ENCODE measurements at places on chromosomes 11 and 22.

- no peak for DNase-seq
These were observed 9.2 kb upstream of the OR9Q2 start for GRCh38 chr11:58179648-58180047.

- no peak for DNase-seq
These were observed 509.1 kb downstream of the OPCML start for GRCh38 chr11:133023232-133023631.

GRCh38 chr11:59259047-59259446 is 46.3 kb upstream of the MPEG1 start:
- DNase-seq, result no peak

GRCh38 chr11:94128746-94129511 is at the start of gene PANX1:
TSS of gene PANX1 (plus strand) at chr11:94128841. CDS start at chr11:94129313, 472 bp downstream.
- DNase-seq, result peak; percentile 91

DNA sequence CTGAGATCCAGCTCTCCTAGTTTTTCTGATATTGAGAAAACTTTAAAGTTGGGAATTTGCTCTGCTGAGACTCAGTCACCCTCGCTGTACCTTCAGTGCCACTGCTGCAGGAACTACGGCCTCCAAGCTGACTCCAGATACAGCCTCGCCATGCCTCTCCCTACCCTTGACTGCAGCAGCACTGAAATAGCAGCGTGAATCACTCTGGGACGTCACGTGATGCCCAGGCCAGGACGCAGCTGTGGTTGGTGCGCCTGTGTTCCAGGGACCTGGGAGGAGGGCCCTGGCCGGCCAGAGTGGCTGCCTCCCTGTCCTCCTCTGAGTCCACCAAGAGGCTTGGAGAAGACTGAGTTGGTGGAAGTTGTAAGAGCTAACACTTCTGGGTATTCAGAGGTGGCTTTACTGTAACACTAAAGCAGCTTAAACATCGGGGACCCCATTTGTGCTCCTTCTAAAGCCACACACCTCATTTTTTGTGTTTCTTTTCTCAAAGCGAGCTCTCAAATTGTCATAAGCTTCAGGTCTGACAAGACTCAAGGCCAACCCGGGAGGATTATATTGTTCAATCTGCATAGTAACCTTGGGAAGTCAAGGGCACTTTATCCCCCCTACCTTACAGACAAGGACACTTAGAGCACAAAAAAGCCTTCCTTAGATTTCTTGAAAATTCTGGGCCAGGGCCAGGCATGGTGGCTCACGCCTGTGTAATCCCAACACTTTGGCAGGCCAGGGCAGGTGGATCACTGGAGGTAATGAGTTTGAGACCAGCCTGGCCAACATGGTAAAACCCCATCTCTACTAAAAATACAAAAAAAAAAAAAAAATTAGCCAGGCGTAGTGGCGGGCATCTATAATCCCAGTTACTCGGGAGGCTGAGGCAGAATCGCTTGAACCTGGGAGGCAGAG is 4.2 kb upstream of the STIP1 start:
- DNase-seq, result peak; percentile 93

Measured in ELR (cell line).